Ecto neural progenitor cell (in vitro differentiated cells): ENCODE measurements at places on chromosomes 11 and 22.

DNA sequence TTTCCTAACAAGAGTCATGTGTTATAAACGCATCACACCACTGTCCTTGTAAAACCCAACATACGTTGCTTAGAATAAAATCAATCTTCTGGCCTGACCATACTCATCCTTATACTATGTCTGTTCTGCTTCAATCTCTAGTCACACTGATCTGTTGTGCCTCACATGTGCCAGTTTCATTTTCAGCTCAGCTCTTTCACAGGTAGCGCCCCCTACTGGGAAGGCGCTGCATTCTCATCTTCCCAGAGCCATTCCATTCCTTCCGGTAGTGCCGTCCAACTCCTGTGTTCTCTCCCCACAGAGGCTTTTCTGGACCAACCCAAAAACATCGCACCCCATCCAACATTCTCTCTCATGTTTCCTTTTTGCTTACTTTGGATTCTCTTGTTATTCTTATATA is 22.2 kb downstream of the CASP5 start:
- DNase-seq = peak; percentile 47

GRCh38 chr11:2305140-2305778 is 3.4 kb downstream of the TSPAN32 start:
- DNase-seq = peak; percentile 90

- DNase-seq = no peak
These were observed 15.6 kb upstream of the UCP3 start for GRCh38 chr11:74024261-74025029.

GRCh38 chr11:8706673-8707432 is 24.3 kb downstream of the RPL27A start:
- no peak for DNase-seq

DNA sequence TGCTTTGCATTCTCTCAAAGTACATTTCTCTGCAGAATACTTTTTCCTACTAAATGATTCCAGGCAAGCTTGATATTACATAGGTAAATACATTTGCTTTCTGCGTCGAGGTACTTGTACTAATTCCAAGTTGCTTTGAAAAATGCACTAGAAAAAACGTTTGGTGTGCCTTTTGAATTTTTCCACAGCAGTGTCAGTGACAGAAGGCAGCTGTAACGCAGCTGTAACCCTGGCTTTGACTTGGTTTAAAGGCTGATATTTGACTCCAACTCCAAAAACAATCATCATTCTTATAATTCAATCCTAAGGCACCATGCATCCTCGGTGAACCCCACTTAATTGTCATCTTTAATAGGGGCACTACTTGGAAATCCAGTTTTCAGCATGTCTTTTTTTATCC is 125.0 kb downstream of the MAML2 start:
- no peak for DNase-seq

DNA sequence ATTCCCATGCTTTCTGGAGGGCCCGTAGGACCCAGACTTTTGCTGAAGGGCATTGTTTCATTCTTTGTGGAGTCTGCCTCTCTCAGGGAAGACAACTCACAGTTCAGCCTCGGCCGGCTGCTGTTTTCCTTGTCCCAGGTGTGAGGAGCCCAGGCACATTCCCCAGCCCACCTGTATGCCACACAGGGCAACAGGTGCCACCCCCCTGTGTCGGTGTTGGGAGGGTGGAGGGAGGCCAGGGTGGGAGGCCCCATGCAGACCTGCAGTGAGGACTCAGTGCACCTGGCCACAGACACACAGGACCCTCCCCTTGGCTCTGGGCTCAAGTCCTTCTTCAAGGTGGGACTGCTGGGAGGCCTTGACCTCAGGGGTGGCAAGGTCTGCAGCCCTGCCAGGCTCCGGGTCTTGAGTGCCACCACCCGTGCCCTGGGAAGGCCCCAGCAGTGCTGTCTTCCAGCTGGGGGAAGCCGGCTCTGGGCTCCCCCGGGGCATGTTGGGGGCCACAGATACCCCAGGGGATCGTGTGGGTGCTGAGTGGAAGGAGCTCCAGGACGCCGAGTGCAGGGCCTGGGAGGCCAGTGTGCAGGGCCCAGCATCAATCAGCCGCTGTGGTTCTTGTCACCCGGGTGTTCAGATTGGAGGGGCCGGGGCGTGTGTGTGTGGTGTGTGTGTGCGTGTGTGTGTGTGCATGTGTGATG is 1286.1 kb downstream of the BRD1 start:
- no peak for DNase-seq

DNA sequence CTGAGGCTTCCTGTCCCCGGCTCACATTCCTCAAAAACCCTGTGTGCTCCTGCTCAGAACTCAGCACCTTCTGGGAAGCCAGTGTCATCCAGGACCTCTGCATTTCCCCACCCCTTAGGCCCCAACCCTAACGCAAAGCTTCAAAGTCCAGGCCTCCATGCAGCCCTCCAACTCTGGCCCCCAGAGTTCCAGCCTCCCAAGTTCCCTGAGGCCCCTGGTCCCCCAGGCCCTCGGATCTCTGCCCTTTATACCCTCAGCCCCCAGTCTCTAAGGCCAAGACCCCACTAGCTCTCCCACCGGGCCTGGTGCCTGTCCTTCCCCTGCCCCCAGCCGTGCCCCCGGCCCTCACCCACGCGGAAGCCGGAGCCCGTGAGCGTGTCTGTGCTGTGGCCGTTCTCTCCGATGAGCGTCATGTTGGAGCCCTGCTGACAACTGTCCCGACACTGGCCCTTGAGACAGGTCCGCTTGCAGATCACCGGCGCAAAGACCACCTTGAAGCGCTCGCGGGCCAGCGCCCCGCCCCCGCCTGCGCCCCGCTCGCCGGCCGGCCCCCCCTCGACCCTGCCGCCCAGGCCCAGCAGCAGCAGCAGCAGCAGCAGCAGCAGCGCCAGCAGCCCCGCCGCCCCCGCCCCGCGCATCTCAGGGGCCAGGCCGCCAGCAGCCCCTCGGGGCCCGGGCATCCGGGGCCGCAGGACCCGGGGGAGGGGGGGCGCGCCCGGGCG is 718 bp downstream of the LTBP3 start:
- peak; percentile 75 for DNase-seq

- no peak for DNase-seq
These were observed 9.3 kb upstream of the CD3E start for GRCh38 chr11:118295199-118295598.

DNA sequence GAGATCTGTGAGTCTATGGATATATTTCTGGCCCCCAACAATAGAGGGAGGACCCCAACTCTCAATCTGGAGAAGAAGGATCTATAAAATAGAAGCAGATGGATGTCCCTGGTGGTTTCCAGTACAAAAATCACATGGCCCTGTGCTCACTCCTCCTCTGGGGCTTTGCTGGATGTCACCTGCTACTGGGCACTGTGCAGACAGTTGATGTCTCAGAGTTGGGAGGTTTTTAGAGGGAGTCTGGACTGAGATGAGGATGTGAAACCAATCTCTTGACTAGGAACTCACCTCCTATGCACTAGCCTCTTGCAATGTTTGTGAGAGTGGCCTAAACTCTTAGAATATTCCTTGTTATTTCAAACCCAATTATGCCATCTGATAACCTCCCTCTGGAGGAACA is 107.2 kb downstream of the SCN3B start:
- DNase-seq = no peak

- peak; percentile 90 for DNase-seq
These were observed 21.0 kb upstream of the HTATIP2 start for GRCh38 chr11:20342347-20343141.

- DNase-seq = no peak
These were observed 112.9 kb downstream of the SPON1 start for GRCh38 chr11:14075118-14076078.

GRCh38 chr11:76235233-76236091 is 29.2 kb upstream of the WNT11 start:
- DNase-seq = peak; percentile 98

DNA sequence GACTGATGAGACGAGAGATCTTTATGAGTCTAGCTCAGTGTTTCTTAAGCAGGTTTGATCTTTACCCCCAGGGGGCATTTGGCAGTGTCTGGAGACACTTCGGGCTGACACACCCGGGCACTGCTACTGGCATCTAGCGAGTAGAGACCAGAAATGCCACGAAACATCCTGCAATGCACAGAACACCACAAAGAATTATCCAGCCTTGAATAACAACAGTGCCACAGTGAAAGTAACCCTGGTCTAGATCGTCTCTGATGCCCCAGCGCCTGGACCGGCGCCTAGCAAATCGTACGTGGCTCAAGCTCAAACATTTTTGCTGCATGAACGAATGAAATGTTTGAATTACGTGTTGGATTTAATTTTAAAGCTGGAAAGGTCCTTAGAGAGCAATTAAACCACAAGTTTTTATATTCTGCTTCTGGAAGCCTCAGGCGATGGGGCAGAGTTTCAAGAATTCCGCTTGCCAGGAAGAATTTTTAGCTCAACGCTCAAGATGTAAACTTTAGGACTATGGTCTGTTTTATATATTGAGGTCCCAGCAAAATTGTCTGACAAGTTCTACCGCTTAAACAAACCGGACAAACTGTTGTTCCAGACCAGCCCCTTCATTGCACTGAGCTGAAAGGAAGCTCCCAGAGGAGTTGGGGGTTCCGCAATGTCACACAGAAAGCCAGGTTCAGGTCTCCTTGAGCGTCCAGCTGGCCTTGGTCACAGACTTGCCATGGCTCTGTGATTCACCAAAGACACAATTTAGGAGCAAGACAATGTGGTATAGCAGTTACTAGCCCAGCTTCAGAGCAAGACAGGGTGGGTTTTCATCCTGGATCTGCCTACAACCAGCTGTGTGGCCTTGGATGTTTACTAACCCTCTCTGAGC is 44.2 kb upstream of the SMTN start:
- no peak for DNase-seq
